AG09319 (cell line): ENCODE measurements at places on chromosomes 3 and 15.

DNA sequence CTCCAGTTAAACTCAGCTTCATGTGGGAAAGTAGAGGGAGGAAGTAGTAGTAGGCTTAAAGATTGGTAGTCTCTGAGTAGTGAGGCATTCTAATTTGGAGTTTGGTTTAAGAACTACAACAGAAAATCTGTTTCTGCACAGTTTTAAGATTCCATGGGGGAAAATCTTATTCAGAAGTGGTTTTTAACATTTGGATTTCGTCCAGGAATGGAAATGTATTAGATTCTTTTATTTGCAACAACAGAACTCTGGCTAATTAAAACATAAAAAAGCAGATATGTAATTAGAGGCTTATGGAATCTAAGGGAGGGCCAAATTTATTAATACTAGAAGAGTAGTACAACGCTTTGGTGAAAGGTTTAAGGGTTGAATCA is 36.0 kb downstream of the NECTIN3 start:
- DNase-seq: no peak

DNA sequence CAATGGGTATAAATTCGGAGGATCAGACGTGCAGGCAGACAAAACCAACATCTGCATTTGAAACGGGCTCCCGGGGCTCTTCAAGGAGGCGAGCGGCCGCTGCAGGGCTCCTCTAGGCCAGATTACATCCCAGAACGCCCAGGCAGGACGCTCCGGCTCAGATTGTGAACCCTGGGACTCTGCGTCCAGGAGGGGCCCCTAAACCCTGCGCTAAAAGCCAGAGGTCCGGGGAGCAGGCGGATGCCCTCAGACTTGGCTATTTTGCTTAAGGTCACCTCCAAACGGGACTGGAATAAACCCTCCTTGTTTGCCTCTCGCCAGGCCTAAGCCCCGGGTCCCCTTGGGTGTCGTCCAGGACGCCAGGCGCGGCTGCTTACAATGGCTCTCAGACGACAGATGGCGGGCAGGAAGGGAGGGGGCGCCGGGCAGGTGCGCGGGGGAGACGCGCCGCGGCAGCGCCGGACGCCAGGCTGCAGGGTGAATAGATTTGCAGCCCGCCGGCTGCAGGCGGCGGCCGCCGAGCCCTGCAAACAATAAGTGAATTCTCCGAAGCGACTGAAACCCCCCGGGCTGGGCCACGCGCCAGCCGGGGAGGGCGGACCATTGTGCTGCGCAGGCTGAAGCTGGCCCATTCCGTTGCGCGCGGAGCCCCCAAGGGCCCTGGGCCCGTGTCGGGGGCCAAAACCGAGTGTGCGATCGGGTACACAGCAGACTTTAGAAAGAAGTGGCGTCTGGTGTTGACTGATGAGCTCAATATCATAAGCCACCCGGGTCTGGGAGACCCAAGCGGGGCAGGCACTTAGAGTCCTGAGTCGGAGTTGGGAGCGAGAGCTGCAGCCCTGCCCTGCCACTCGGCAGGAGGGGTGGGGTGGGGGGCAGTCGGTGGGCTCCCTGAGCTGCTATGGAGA is 32.3 kb upstream of the AMOTL2 start:
- no peak for DNase-seq

DNA sequence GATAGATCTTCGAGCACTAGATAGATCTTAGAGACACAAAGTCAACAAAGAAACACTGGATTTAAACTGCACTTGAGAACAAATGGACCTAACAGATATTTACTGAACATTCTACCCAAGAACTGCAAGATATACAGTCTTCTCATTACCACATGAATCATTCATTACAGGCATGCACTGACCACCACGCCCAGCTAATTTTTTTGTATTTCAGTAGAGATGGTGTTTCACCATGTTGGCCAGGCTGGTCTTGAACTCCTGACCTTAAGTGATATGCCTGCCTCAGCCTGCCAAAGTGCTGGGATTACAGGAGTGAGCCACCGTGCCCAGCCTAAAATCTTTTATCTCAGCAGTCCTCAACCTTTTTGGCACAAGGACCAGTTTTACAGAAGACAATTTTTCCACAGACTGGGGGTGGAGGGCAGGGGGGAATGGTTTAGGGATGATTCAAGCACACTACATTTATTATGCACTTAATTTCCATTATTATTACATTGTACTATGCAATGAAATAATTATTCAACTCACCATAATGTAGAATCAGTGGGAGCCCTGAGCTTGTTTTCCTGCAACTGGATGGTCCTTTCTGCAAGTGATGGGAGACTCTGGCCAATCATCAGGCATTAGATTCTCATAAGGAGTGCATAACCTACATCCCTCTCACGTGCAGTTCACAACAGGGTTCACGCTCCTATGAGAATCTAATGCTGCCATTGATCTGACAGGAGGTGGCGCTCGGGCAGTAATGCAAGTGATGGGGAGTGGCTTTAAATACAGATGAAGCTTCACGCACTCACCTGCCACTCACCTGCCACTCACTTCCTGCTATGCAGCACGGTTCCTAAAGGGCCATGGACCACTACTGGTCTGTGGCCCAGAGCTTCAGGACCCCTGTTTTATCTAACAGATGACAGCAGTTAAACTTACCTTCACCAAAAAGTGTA is 21.7 kb downstream of the CSNK1G1 start:
- no peak for DNase-seq

DNA sequence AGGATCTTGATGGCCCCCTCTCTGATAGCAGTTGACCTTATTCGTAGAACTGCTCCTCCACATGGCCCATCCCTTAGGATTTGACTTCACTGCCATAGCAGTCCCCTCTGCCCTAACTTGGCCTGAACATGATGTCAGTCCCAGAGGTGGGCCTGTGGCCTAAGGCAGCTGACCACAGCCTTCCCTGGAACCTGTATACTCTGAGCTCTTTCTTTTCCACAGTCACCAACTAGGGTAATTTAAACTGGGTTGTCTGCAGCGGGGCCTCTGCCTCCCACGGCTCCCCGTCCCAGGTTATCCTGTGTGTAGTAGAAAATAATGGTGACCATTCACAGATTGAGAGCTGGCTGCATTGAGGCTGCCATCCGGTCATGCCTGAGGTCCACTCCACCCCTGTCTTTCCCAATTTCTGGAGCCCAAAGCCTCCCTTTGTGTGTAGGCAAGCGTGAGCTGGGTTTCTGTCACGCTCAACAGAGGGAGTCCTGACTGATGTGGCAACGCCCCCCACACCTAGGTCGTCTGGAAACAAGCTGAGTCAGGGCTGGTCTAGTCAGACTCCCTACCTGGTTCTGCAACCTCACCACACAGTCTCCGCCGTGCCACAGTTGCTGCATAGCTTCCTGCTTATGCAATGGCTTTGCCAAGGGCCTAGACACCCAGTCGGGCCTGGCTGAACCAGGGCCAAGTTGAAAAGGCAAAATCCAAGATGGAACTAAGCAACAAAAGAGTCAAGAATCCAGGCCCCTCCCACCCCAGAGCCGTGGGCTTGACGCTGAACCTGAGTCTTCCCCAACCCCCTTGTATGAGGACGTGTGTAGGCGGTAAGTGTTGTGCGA is 284.5 kb downstream of the XXYLT1 start:
- DNase-seq: no peak

DNA sequence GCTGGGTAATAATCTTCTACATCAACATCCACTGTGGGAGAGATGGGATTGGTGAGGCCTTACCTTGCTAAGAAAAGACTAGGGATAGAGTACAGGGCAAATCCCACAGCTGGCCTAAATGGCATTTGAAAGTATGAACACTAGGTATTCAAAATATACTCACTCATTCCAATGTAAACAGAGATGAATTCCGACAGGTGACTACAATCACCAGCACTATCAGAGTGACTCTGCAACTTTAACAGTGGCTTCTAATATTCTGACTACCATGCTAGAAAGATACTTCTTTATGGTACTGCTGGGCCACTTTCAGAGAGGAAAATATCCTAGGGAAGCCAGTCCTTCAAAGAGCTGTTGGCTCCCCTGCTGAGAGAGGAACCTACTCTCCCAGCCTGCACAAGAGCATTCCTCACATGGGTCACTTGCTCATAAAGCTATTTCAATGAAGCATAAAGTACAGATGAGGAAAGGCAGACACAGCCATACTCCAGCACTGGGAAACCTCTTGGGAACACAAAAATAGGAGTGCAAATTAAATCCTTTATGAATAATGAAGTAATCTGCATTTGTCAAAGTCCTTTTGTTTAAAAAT is 21.5 kb upstream of the MAN2C1 start:
- DNase-seq: no peak

- DNase-seq: no peak
Observed at GRCh38 chr3:124873226-124873625, 13.9 kb downstream of the ITGB5 start.

DNA sequence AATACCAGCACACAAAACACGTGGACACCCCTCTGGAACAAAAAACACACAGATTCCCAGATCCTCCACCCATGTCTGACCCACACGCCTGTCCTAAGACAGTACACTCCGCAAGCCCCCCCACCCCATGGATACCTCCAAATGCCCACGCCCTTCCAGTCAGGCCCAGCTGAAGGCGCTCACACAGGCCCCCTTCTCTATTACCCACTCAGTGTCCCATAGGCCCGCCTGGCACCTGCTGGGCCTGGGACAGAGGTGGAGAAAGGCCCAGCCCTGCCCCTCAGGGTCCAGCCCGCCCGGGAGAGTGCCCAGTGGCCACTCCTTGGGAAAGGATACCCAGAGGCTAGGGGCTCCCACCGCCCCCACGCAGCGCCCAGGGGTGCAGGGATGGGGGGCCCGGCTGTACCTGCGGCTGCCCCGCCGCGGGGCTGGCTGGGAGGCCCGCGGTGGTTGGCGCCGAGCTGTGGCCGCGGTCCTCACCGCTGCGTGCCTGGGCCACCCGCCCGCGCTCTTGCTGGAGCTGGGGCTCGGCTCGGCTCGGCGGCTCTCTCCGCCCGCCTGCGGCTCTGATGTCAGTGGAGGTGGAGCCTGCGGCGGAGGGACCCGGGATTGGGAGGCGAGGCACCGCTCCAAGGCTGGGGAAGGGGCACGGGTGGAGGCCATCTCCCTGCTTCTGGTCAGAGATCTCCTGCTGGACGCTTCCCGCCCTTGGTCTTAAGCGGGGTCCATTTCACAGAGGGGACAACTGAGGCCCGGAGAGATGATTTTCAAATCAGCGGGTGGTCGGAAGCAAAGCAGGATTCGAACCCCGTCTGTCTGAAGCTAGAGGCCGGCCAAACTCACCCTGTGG is at the start of gene CAMK1:
CAMK1 (minus strand) TSS at position 522 of the 850 bp plus-strand sequence. CDS start 2,198 bp downstream, outside the sequence.
- peak; percentile 27 for DNase-seq

GRCh38 chr3:112199622-112200316 is 66.7 kb upstream of the GCSAM start:
- no peak for DNase-seq

GRCh38 chr3:150183678-150184425 is 213.2 kb upstream of the PFN2 start:
- peak; percentile 49 for DNase-seq

- no peak for DNase-seq
Observed at GRCh38 chr3:138284079-138284478, 45.6 kb downstream of the NME9 start.

DNA sequence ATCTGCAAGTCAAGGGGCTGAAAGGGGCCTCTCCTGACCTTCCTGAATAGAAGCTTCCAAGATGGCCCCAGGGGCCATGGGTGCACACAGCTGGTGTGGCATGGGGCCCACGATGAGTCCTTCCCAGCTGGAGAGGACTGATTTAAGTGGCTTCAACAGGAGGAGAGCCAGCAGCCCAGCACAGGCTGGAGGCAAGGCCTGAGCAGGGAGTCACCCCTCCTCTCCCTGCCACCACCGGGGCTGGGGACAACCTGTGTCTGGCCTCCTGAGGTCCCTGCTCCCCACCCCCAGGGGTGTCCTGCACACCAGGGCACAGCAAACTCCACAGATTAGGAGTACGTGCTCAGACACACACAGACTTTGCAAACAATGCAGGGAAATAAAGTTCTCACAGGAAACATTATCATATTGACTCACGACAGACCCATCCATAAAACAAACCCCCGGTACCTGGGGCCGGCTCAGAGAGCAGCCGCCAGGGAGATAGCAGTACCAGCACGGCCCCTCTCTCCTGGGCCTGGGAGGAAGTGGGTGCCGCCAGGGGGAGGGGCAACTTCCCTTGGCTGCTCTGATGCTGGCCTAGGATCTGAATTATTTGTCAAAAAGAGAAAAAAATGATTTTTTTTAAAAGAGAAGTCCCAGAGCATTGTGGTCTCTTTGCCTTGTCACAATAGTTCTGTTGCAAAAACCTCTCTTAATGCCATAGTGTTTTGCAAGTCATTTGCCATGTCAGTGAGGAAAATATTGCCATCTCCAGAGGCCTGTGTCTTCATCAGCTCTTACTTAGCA is 21.9 kb upstream of the TSEN2 start:
- DNase-seq: no peak

DNA sequence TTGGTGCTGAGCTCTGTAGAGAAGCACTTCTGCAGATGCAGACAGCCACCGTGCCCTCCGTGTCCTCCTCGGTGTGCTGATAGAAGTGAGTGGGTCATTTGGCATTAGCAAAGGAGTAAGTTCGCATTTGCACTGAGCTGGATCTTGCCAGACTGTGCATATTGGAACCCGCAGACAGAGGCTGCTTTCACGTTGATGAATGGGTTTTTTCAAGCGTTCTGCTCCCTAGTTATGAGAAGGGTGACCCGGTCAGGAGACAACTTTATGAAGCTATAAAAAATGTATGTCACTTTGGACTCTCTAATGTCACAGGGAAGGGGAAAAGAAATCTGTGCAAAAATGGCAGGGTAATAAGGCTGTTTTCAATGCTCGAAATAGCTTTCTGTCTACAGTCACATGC is 739.4 kb downstream of the MCTP2 start:
- DNase-seq: no peak

- DNase-seq: peak; percentile 31
Observed at GRCh38 chr3:11096266-11097139, 57.8 kb upstream of the HRH1 start.

GRCh38 chr3:56001991-56002390 is 466.3 kb downstream of the ERC2 start:
- no peak for DNase-seq

DNA sequence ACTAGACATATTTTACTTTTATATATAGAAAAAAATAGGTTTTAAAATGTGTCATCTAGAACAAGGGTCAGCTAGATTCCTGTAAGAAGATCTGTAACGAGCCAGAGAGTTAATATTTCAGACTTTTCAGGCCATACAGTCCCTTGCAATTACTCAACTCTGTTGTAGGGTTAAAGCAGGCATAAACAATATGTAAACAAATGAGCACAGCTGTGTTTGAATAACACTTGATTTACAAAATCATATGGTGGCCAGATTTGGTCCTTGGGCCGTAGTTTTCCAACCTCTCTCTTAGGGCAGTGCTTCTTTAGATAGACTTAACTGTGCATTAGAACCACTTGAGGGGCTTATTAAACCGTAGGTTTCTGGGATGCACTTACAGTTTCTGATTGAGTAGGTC is 19.6 kb downstream of the LRRC57 start:
- DNase-seq: no peak

GRCh38 chr3:82773207-82773606 is 1011.8 kb upstream of the GBE1 start:
- no peak for DNase-seq
